ENCODE measurements at places on chromosomes 7 and 10. TPM values are rescaled to one million over a fixed set of nuclear protein-coding genes. Genes with fewer than 3 reads are reported as not detected.

The CYP2C19 gene
- total RNA-seq, result not detected

The DNAH11 gene
- total RNA-seq, result 0.26 TPM

The NUDT13 gene
- 3.0 TPM for total RNA-seq

The OR2A2 gene
- total RNA-seq, result not detected

The GNGT1 gene
- total RNA-seq, result not detected

The GPC2 gene
- 1.0 TPM for total RNA-seq

The UTF1 gene
- total RNA-seq, result not detected

The ABCB4 gene
- not detected for total RNA-seq

The VWA2 gene
- total RNA-seq, result not detected

The TUBAL3 gene
- 0.52 TPM for total RNA-seq

The MALRD1 gene
- not detected for total RNA-seq

The OGDH gene
- total RNA-seq, result 31.7 TPM

The FRAT2 gene
- total RNA-seq, result 8.2 TPM

The GIMAP1 gene
- not detected for total RNA-seq

The ANKRD61 gene
- 0.50 TPM for total RNA-seq

The ASAH2B gene
- total RNA-seq, result 4.5 TPM

The HOXA1 gene
- 3.6 TPM for total RNA-seq

The LIPJ gene
- total RNA-seq, result not detected

The ANKRD2 gene
- total RNA-seq, result 4.2 TPM

The CTAGE8 gene
- not detected for total RNA-seq

The CCDC146 gene
- 0.59 TPM for total RNA-seq

The ZCCHC24 gene
- total RNA-seq, result 5.3 TPM

The ABCA13 gene
- 0.01 TPM for total RNA-seq

The CTAGE6 gene
- total RNA-seq, result not detected

The FAM131B gene
- total RNA-seq, result 0.36 TPM

The FAM25C gene
- 2.0 TPM for total RNA-seq

The C7orf33 gene
- total RNA-seq, result not detected
